ENCODE measurements at places on chromosomes 6 and 20.

DNA sequence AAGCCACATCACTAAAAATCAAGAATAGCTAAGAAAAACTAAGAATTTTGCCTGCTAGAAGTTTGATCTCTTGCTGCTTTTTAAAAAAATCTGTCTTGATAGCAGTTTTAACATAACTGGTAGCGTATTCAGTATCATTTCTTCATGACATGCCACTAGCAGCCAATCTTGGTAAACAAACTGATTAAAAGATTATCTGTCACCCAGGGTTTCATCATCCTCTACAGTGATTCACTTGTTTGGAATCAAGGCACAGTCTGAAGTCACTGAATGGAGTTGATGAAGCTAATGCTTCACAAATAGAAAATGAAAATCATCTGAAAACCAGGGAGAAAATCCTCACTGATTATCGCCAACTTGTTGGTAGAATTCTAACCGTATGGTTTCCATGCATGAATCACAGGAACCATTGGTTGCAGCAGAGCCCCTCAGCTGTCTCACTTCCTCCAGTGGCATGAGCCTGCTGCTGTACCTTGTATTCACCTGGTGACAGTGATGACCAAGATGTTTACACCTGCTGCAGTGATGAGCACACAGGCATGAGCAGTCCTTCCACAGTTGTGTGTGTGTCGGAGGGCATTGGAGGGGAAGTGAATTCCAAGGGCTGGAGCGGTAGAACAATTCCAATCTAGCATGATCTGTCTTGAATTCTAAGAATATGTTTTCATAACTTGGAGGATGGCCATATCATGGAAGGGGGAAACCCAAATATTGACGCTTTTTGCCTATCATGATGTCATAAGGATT lies 275.0 kb downstream of the KHDC1L start:
- DNase-seq = no peak

DNA sequence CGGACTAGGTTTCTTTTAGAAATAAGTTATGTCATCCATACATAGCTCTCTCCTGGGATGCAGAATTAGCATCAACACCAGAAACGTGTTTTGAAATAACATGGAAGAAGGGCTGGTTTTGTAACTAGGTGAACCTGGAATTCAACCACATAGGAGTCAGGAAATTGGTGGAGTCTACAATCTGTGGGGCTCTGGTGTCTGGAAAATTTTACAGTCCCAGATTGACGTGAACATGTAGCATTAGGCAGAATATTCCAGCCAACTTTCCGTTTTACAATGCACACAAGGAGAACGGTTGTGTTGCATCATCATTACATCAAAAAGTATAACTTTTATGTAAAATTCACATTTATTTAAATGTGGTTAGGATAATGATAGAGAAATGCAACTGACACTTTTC lies 1.9 kb downstream of the KCNQ5 start:
- DNase-seq = no peak

- DNase-seq = no peak
These were observed at the start of gene CDH22 for GRCh38 chr20:46308258-46309157. TSS of gene CDH22 (minus strand) at chr20:46308498. CDS start at chr20:46251294, 57,204 bp downstream.

DNA sequence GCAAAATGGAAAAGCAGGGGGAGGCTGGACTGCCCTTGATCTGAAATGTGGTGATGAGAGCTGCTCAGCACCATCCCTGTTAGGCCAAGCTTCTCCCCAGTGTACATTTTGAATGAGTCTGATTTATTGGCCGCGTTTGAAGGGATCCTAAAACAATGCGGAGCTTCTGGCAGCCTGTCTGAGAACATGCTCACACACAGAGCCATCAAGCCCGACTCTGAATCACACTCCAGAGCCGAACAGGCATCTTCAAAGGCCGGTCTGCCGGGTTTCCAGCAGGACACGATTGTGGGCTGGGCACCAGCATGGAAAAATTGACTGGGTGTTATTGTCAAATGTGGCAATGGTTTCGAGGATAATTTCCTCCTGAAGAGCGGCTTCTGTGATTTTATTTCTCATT lies 235.9 kb downstream of the TFAP2C start:
- no peak for DNase-seq

DNA sequence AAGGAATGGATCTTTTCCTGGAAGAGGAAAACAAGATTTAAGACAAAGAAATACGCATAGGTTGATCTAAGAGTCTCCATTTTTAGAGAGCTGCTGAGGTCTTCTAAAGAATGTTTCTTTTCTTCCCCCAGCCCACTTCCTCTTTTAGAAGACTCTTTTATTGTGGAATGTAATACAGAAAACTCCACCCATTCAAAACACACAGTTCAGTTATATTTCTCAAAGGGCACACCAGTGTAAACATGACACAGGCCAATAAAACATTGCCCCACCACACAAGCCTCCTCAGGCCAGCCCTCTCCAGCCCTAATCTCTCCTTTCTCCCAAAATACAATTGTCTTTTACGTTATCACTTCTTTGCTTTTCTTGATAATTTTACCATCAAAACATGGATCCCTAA lies 42.8 kb downstream of the SLC35B3 start:
- no peak for DNase-seq

- DNase-seq = no peak
These were observed 2.3 kb upstream of the MARCKS start for GRCh38 chr6:113854531-113855499.

- DNase-seq = no peak
These were observed 65.8 kb upstream of the ARMC2 start for GRCh38 chr6:108782179-108783041.

DNA sequence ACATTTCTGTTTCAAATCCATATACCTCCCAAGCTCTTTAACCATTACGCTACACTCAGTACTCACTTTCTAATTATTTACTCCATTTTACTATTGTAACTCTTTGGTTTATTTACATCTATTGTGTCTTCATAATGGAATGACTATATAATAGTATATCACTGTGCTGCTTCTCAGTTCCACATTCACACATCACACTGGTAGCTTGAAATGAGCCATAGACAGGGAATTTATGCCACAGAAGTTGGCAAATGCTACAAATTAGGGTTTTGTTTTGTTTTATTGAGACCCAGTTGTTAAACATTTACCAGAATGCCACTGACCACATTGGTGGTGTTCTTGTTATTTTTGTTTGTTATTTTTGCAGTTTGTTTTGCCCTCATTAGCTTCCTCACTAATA lies 213.9 kb downstream of the KCNQ5 start:
- DNase-seq = no peak
